ENCODE measurements at places on chromosomes 3 and 15.

GRCh38 chr15:99454941-99455788, 110.6 kb upstream of the MEF2A start:
- DNase-seq = no peak

- no peak for DNase-seq
Measured at GRCh38 chr15:73647259-73648013, 14.2 kb upstream of the NPTN start.

DNA sequence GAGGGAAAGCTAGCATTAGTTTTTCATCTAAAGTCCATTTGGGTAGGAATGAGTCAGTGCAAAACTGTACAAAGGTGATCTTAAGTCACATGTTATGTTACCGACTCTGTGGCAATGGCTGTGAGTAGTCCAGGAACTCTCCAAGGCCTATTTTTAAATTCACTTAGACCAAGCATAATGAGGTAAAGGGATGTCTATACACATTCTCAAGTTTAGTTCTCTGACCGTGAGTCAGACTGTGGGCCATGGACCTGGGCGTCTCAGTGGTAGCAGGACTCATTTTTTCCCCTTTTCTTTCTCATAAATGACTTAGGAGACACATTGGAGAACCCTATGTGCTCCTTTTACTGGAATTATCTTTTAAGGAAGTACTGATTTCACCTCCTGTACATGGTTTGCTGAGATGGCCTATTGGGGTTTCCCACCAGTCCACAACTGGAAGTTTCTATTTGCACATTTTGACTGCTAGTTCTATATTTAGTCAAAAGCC, 488.7 kb upstream of the TPRG1 start:
- DNase-seq = no peak

DNA sequence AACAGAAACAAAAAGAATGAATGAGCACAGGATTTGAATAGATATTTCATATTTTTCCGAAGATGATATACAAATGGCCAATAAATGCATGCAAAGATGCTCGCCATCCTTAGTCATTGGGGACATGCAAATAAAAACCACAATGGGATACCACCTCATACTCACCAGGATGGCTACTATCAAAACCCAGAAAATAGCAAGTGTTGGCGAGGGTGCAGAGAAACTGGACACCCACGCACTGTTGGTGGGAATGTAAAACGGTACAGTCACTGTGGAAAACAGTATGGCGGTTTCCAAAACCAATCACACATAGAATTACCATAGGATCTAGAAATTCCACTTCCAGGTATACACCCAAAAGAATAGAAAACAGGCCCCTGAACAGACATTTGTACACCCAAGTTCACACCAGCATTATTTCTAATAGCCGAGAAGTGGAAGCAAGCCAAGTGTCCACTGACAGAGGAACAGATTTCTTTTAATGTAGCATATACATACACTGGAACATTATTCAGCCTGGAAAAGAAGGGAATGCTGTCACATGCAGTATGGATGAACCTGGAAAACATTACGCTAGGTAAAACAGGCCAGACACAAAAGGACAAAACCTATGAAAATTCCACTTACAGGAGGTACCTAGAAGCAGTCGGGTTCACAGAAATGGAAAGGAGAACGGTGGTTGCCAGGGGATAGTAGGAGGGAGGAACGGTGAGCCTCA, 3.6 kb downstream of the RNF168 start:
- DNase-seq = no peak

DNA sequence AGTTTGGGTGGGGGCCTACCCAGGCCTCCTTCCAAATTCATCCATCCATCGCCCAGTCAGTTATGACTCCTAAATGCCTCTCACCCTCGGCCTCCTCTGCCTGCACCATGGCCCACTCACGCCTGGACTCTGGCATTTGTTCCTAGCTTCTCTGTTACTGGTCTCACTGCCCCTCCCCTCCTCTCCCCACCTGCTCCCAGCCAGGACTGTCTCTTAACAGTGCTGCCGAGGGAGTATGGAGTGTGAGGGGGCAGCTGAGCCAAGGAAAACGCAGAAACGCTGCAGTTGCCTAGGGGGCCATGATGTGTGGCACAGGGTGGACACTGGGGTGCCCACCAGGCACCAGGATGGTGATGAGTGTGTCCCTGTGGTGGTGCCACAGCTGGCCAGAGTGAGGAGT, 3.1 kb downstream of the RCCD1 start:
- no peak for DNase-seq

GRCh38 chr15:59553879-59554735, 57.5 kb upstream of the GCNT3 start:
- DNase-seq = no peak

DNA sequence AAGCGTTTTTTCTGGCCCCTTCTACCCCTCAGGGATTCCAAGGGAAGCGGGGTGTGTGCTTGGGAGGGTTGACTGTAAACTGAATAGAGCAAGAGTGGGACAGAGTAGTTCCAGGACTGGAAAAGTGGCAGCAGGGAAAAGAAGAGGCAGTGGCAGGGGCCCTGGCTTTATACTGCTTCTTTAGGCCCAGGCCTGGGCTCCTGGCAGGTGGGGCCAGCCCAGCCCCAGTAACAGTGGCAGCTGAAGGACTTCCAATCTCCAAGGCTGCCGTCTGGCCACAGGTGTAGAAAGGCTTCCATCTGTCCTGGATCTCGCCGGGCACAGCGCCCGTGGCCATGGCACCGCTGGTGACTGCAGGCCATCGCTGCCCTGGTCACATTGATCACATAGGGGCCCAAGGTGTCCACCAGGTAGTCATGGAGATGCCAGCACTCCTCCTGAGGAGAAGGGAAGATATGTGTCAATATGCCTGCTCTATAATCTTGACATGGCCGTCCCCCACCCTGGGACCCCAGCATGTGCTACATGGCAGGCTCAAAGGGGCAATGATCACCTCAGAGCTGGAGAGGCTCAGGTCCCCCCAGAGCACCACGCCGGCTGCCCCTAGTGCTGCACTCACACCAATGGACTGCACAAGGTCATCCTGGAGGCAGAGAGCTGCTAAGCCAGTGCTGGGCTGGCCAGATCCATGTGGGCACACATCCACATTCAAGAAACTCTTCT, 1.0 kb upstream of the IFRD2 start:
- no peak for DNase-seq

DNA sequence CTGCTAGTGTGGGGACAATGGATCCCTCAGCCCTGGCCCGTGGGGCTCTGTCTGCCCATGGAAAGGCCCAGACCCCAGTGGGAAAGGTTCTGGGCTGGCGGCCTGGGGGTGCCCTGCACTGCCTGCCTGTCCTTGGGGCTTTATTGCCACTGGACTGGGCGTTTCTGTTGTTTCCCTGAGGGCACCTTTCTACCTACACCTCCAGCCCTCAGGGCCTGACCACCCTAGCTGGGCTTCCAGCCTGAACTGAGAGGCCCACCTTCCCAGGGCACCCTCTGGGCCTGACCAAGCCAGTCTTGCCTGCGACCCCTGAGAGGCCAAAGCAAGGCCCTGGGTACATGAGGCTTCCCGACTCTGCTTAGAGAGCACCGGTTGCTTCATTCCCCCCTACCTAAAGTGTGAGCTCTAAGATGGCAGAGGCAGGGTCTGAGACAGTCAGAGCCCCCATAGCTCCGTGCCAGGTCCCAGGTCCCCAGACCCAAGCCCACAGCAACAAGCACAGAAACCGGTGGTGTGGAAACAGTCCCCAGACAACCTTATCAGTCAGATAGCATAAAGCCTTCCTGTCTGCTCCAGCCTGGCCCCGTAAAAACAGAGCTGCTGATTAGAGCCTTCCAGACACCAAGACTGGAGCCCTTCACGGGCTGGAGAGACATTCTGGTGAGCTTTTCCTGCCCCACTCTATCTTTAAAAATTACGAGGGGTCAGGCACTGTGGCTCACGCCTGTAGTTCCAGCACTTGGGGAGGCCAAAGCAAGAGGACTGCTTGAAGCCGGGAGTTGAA, 102.8 kb downstream of the CHSY1 start:
- DNase-seq = no peak

DNA sequence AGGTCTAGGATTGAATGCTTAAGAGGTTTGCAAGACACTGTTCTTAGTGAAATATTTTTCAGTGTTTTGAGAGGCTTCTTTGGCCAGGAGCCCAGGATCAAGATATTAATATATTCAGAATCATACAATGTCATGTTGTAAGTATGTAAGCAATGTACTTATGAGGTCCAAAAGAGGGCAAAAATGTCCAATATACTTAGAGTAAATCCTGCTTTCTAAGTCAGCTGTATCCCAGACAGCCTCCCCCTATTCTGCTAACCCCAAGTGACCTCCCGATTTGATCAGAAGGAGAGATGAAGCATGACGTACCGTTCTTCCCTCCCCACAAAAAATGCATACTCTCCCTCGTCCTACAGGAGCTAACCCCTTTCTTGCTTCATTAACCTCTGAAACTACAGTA, 70.9 kb downstream of the CHAC1 start:
- no peak for DNase-seq

DNA sequence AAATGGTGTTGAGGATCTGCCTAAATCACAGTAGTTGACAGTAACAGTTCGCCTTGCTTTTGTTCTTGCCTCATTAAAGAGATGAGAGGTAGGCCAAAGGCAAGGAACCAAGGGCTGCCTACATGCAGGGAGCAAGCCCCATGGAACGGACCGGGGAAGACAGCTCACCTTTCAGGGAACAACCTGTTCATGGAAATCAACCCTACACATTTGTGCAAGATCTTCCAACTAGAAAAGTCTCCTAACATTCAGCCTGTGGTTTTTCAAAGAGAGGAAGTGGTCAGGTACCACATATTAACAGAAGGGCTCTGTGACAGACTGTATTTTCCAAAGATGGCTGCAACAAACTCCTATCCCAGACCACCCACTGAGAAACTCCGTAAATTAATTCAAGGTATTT, 1031.8 kb upstream of the NR2F2 start:
- no peak for DNase-seq

DNA sequence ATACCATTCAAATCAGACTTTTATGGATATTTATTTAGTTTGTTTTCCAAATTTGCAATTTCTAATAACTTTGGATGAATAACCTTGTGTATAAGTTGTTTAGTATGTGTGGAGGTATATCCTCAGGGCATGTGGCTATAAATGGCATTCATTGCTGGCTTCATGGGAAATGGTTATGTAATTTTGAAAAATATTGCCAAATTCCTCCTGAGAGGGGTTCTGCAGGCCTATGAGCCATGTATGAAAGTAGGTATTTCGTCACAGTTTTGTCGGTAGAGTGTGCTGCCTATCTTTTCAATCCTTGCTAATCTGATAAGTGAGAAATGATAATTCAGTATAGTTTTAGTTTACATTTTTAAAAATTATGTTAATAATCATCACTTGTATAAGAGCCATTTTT, 256.4 kb upstream of the ZNF385D start:
- DNase-seq = no peak

GRCh38 chr15:72229947-72230196, 1.1 kb downstream of the PKM start:
- no peak for DNase-seq

- DNase-seq = no peak
Measured at GRCh38 chr15:34716111-34716510, 38.7 kb downstream of the GJD2 start.

GRCh38 chr3:143429628-143430514, 310.3 kb downstream of the CHST2 start:
- no peak for DNase-seq

GRCh38 chr3:172659246-172660002, 51.4 kb downstream of the NCEH1 start:
- no peak for DNase-seq

GRCh38 chr15:60162251-60162967, 158.3 kb downstream of the FOXB1 start:
- no peak for DNase-seq

- no peak for DNase-seq
Measured at GRCh38 chr3:169169340-169169963, 494.1 kb downstream of the MECOM start.

GRCh38 chr3:4582624-4583023, 89.5 kb downstream of the ITPR1 start:
- no peak for DNase-seq

- no peak for DNase-seq
Measured at GRCh38 chr3:144521131-144521530, 549.5 kb downstream of the DIPK2A start.

- DNase-seq = peak; percentile 62
Measured at GRCh38 chr3:113746548-113747282, at the start of gene ATP6V1A. Gene ATP6V1A (plus strand): TSS chr3:113747035. CDS start chr3:113778754, 31,719 bp downstream.

GRCh38 chr3:197268294-197268693, 30.1 kb downstream of the DLG1 start:
- DNase-seq = no peak

- no peak for DNase-seq
Measured at GRCh38 chr3:66751842-66752241, 246.3 kb upstream of the KBTBD8 start.

DNA sequence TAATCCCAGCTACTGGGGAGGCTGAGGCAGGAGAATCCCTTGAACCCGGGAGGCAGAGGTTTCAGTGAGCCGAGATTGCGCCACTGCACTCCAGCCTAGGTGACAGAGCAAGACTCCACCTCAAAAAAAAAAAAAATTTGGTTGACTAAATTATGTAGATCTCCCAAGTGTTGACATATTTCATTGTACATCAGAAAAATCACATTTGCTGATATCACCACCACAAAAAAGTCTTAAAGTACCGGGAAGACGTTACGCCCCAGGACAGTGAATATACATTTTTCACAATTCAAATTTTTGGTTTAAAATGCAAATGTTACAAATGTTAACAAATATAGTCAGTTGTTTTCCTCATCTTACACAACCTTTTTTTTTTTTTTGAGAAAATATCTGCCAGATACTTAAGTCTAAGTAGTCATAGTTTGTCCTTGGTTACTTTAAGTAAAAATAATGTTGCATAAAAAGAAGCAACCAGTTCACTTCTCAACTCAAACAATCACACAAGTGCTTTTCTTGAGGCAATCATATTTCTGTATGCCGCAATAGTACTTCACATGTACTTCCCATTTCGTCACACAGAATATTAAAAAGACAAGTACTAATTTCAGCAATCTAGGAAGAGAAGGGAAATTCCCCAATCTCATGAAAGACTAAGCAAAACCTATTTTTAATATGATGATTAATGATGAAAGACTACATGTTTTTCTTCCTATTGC, 41.0 kb upstream of the TCF12 start:
- no peak for DNase-seq

- DNase-seq = no peak
Measured at GRCh38 chr15:26091184-26091583, 228.1 kb upstream of the ATP10A start.

- no peak for DNase-seq
Measured at GRCh38 chr3:135071483-135071882, 276.4 kb downstream of the EPHB1 start.

DNA sequence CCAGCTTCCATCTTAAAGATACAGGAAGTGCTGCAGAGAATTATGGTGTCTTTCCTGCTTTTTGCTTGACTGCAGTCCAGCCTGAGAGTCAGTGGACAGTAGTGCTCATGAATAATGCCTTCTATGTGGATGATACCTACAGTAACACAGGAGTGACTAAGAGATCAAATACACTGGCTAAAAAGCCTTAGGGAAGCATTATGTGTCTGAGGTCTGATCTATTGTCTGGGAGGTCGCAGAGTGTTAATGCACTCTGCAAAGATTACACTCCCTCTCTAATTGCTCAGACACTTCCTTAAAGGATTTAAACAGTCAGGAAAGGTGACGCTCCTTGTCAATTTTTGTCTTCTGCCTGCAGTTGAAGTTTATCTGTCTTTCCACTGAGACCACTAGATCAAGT, 183.6 kb downstream of the MCTP2 start:
- no peak for DNase-seq
